Right lung (tissue), 10 donors: ENCODE measurements at places on chromosomes 12 and 14. TPM values are rescaled to one million over a fixed set of nuclear protein-coding genes. Genes with fewer than 3 reads are reported as not detected.

The RERGL gene
- 0.57 TPM for polyA plus RNA-seq

The SCNN1A gene
- 2.8 TPM for polyA plus RNA-seq

The EEF1AKMT3 gene
- 18.5 TPM for polyA plus RNA-seq

The IGF1 gene
- 31.3 TPM for polyA plus RNA-seq

The RIN3 gene
- polyA plus RNA-seq, result 20.8 TPM

The KCNC2 gene
- polyA plus RNA-seq, result 0.13 TPM

The KRT71 gene
- polyA plus RNA-seq, result 0.06 TPM

The GLIPR1L1 gene
- 0.34 TPM for polyA plus RNA-seq

The ANKRD33 gene
- not detected for polyA plus RNA-seq

The TNFAIP2 gene
- 39.1 TPM for polyA plus RNA-seq

The MARS1 gene
- polyA plus RNA-seq, result 90.0 TPM

The FAM186B gene
- polyA plus RNA-seq, result 1.3 TPM

The GLS2 gene
- polyA plus RNA-seq, result 2.9 TPM

The DTX3 gene
- 65.6 TPM for polyA plus RNA-seq

The DLK1 gene
- polyA plus RNA-seq, result 117 TPM

- no peak for DNase-seq
Measured at GRCh38 chr14:100285913-100286400, 20.3 kb downstream of the SLC25A29 start.

- no peak for DNase-seq
Measured at GRCh38 chr12:106632797-106633450, 50.1 kb downstream of the RFX4 start.

DNA sequence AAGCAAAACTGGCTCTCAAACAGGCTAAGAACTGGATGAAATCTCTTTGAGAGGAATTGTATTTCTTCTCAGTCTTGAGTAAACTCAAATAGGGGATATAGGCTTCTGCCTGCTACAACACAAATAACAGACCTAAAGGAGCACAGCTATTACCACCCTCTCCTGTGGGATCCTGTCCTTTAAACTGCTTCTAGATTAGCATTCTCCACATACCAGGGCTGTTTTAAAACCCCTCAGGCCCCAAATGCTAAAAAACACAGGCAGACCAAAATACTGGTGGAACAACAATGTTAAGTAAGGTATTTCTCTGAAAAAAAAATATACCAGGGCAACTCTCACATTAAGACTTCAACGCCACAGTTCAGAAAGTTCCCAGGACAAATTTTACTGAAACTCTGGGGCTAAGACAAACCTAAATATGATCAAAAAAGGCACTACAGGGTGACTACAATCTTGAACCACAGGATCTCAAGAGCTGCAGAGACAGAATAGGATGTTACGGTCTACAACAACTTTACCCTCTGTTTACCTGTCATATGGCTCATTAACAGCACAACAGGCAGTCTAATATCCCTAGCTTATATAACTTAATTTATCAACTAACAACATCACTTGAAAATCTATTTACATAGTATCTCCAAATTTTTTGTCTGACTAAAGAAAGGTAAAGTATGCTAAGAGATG lies 7.2 kb downstream of the CPNE8 start:
- no peak for DNase-seq

GRCh38 chr14:74897642-74898041 lies 15.9 kb downstream of the DLST start:
- DNase-seq, result no peak

- peak; percentile 79 for DNase-seq
Measured at GRCh38 chr12:3077572-3078081, 448 bp downstream of the TSPAN9 start.

GRCh38 chr12:11906286-11906935 lies 164.3 kb upstream of the BCL2L14 start:
- DNase-seq, result no peak

- DNase-seq, result no peak
Measured at GRCh38 chr14:102352213-102352612, 10.5 kb downstream of the CINP start.

DNA sequence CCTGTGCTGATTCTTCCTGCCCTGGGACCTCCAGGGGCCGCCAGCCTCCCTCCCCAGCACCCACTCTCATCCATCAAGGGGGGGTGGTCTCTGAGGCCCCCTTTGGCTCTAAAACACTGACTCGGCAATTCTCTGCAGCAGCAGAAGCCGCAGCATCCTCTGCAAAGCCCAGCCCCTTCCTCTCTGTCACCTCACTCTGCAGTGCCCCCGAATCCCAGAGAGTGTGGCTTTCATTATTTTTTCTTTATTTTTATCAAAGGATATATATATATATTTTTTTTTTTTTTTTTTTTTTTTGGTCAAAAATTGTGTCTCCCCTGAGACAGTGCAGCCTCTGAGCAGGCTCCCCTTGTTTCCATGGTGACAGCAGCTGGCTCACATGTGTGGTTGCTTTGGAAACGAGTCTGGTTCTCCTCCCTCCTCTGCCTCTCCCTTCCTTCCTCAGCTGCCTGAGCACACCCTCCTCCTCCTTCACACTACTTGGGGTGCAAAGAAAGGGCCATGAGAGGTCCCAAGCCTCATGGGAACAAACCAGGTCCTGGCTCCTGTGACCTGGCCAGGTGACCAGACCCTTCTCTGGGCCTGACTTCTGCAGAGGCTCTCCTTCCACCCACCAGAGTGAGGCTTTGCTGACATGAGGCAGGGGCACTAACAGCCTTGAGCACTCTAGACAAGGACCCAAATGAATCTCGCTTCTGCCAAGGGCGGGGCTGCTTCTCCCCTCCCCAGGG lies 100.5 kb downstream of the LRRC74A start:
- DNase-seq, result no peak

- DNase-seq, result no peak
Measured at GRCh38 chr14:89146274-89146673, 270.8 kb downstream of the FOXN3 start.

- no peak for DNase-seq
Measured at GRCh38 chr14:96056509-96057422, 17.6 kb downstream of the C14orf132 start.

DNA sequence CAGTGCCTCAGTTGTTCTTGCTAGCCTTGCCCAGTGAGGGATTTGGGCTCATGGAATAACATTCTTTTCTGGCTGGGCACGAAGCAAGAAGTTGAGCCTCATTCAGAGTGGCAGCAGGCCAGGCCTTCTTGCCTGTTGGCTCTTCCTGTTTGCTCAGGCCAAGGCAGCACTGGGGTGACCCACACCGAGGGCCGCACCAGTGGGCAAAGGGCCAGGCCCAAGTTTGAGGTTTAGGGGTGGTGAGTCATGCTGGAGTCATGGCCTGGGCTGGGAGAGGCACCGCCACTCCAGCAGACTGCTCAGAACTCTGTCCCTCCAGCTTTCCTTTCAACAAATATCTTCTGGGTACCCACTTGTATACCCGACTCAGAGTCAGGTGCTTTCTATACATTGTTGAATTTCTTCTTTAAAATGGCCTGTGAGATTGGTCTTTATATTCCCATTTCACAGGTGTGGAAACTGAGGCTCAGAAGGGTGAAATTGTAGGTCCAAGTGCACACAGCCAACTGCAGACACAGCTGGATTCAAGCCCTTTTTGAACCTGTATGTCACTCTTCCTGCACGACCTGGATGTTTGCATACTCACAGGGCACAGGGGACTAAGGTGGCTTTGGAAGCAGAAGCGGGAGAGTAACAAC lies 279.4 kb downstream of the FOXN3 start:
- no peak for DNase-seq

DNA sequence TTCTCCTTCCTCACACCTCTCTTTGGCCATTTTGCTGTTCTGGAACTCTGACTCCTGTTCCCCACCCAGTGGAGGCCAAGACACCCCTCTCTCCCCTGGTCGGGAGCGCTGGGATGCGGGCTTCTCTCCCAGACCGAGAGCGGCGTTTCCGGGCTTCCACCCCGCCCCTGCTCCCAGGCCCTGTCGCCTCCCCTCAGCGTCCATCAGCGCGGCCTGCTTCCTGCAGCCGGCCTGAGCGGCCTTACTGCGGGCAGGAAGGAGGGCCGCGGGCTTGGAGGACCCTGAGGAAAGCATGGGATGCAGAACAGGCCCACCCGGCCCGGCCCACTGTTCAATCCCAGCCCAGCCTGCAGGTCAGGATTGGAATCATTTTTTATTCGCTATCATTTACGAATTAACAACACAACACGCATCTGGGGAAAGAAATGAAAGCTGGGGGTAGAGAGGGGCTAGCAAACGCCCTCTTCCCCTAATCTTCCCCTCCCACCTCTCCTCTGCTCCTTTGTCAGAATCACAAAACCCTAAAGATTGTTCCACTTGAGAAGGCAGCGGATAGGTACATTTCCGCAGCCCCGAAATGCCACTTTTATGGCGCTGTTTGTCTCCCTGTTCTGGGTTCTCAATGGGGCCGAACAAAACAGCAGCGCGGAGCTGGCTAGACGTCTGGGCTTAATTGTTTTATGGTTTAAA lies 3.8 kb upstream of the HOXC8 start:
- no peak for DNase-seq

- DNase-seq, result no peak
Measured at GRCh38 chr12:101885912-101886561, 8.7 kb downstream of the DRAM1 start.

DNA sequence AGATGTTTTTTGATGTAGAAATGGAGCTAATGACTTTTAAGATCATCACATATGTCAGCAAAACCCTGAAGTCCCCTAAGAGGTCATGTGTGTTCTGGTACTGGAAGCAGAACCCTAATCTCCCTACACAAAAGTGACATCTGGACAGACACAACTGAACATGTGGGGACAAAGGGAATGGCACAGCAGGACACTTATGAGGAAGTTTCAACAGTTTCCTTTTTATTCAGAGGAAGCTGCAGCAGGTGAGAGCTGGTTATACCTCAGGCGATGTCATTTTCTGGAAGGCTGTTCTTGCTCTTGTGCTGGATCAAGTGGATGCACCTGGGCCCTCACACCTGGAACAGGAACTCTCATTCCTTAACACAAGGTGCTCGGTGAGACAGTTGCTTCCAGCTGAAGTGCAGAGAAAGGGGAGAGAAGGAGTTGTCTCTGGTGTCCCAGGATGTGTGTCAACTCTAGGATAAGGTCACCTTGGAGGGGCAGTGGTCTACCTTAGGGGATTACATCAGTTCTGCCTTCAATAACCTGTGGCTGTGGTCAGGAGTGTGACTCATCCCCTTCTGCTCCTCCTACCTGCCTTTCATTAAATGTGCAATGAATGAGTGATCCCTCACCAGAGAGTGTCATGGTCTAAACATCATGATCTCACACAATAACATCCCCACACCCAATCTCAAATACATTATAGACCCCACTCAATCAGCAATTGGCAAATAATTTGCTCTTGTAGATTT lies 463.4 kb downstream of the TMEM121 start:
- no peak for DNase-seq

- DNase-seq, result no peak
Measured at GRCh38 chr14:57480051-57480450, 13.6 kb downstream of the CCDC198 start.

DNA sequence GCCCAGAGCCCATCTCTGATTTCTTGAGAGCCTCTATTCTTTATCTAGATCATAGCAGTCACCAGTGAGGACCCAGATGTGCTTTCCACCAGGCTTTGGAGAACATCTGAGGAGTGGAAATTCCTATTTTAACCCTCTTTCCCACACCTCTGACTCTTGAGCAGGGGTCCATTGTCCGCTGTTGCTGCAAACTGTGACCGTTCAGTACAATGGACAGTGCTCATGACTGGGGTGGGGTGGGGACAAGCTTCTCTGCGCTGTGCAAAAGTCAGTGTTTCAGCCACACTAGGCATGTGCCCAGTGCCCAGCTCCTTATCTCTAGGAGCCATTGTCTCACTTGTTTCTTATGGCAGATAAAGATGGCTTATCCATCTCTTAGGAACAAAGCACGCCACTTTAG lies 16.9 kb upstream of the KRT7 start:
- DNase-seq, result no peak

DNA sequence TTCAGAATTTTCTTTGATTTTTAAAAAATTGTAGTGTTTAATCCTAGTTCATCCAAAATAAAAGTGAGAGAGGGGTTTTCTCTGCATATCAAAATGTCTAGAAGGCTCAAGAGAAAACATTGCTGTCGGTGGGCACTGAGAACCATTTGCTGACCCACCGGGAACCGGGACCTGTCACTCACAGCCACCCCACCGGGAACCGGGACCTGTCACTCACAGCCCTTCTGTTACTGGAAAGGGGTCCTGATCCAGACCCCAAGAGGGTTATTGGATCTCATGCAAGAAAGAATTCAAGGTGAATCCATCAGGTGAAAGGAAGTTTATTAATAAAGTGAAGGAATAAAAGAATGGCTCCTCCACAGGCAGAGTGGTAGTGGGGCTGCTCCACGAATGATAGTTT lies 106.0 kb upstream of the SFSWAP start:
- no peak for DNase-seq
